ENCODE measurements at places on chromosomes 5 and 9.

DNA sequence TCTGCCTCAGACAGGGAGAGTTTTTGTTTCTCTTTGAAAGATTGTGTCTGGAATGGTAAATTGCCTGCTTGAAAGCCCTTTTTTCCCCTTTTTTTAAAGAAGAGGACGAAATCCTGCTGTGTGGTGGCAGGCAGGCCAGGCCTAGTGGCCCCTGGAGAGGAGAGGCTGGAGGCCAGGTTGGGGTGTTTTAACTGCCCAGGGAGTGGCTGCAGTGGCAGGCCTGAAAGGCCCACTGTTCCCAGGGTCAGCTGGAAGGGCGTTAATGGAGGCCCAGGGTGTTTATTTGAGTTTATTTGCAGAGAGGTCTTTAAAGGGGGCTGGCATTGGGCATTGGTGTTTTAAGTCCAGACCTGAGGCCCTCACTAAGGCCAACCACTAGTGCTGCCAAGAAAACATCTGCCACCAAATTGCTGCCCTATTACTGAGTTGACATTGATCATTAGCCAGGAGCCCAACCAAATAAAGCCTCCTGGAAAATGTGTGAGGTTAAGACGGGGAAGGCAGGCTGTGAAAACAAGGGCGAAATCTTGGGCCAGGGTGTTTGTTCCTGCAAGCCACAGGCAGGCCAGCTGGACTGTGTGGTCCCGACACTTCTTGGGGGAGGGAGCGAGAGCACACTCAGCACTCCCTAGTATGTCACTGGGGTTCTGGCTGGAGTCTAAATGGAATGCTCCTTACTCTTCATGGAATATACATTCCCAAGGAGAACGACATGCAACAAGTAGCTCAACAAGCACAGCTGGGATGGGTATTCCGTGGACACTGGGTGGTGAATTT lies 5.0 kb downstream of the JADE2 start:
- DNase-seq: no peak

- DNase-seq: no peak
Observed at GRCh38 chr5:116785106-116785505, 210.5 kb upstream of the SEMA6A start.

GRCh38 chr5:133801955-133802751 lies 166.3 kb downstream of the C5orf15 start:
- no peak for DNase-seq

DNA sequence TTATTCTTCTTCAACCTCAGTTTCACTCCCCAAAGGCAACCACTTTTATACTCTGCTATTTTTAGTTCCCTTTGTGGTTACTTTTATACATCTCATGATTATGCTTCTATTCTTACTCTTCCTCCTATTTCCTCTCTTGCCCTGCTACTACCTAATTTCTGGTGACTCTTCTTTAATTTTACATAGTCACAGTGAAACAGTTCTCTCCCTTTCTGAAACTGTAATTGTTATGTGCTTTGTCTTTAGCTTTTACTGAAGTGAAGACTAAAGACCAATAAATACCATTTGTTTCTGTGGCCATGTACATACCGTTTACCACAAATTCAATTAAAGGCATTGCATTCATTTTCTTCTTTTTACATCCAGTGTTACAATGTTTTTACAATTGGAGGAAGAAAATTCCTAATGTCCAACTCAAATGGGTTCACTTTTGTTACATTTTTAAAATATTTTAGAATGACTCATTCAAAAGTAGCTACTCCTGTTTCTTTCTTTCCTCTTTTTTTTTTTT lies 410.6 kb downstream of the PSAT1 start:
- DNase-seq: no peak

- DNase-seq: no peak
Observed at GRCh38 chr5:125199968-125200865, 453.8 kb upstream of the ZNF608 start.

GRCh38 chr9:37918665-37919170 lies 14.8 kb upstream of the SLC25A51 start:
- DNase-seq: no peak

DNA sequence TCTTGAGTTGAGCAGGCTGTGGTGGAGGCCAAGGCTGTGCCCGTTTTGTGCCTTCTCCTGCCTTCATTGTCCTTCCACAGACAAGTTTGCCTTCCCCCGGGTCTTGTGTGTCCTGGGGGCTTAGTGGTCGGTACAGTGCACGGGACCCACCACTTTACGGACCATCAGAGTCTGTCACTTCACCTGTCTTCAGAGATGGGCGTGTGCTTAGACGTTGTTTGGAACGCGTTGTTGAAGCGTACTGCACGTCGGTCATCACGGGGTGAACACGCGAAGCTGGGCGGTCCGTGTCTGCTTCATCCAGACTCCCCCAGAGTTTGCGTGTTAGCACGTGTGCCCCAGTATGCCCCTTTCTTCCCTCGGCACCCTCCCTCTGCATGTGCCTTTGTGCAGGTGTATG lies 24.8 kb downstream of the CEP72 start:
- no peak for DNase-seq

DNA sequence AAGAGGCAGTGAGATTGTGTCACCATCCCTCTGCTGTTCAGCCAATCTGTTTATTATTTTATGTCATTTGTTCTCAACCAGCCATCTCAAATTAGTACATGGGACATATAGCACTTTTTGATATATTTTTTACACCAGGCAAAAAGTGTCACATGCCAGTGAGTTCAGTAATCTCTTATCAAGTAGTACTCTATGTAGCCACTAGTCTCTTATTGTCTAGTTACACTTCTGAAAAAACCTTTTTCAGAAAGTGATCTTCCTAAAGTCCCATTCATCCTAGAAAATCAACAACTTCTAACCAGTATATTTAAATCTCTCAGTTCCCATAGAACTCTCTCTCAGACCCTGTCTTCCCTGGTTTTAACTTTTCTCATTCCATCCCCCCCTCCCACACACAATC lies 321.6 kb downstream of the FBXL17 start:
- no peak for DNase-seq

GRCh38 chr5:35023391-35024178 lies 24.2 kb downstream of the AGXT2 start:
- no peak for DNase-seq

GRCh38 chr5:36393656-36394428 lies 92.1 kb upstream of the RANBP3L start:
- DNase-seq: no peak

DNA sequence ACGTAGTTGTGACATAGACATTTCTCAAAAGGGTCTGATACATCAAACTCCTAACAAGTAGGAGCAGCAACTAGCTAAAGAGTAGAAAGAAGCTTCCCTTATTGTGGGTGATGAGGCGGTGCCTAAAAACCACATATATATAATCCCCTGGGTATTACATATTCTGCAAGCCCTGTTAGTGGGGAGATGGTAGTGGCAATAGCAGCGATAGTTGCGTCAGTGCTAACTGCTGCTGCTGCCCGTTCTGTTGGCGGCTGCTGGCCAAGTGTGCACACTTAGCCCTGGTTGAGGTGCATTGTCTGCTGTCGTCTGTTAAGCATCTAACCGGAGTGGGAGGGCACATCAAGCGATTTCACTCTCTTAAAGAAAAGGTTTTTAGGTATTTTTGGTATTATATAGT lies 35.8 kb downstream of the VLDLR start:
- no peak for DNase-seq

- DNase-seq: no peak
Observed at GRCh38 chr5:40397091-40397490, 282.6 kb upstream of the PTGER4 start.

DNA sequence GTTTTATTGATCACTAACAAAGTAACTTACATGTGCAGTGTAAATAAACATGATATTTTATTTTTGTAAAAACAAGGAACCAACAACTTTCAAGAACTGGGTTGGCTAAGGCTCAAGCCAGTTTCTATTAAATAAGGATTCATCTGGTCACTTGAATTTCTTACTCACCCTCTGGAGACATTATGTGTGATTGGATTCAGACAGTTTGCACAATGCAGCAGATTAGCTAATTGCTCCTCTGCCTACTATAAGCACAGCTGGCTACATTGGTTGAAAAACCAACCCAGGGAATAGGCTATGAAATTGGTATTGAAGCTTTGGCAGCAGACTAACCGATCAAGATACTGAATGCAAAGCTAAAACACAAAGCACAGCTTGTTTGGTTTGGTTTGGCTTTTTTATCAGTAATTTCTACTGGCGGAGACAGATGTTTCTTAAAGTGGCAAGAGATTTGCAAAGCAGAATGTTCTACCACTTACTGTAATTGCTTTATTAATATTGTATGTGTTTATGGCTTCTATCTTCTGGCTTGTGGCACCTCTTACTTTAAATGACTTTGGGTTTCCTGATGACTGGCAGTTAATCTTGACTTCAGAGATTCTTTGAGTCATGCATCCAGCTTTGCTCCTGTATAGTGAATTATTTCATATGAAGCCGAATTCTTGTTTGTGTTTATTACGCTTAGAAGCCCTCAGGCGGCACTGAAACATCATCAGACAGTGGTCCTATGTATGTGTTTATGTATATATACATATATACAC lies 231.5 kb downstream of the MPDZ start:
- no peak for DNase-seq

DNA sequence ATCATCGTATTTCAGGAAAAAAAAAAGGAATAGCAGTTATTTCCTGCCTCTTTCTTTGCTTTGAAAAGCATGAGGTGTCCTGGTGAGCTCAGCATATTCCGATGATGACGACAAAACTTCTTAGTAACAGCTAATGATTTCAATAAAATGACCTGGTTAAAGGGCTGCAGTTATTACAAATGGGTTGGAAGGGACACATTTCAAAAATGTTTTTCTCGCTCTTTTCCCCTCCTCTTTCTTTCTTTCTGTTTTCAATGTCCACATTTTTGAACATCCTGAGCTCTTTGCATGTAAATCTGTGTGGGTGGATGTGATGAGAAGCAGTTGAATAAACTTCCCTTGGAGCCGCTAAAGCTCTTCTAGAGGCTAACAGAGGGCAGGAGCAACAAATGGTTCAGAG lies 186.8 kb upstream of the SLC27A6 start:
- DNase-seq: no peak

GRCh38 chr5:158570502-158570901 lies 529.2 kb downstream of the EBF1 start:
- no peak for DNase-seq

- DNase-seq: no peak
Observed at GRCh38 chr5:169670769-169671525, 33.9 kb downstream of the DOCK2 start.

- no peak for DNase-seq
Observed at GRCh38 chr5:169081000-169081724, 219.8 kb downstream of the SLIT3 start.

DNA sequence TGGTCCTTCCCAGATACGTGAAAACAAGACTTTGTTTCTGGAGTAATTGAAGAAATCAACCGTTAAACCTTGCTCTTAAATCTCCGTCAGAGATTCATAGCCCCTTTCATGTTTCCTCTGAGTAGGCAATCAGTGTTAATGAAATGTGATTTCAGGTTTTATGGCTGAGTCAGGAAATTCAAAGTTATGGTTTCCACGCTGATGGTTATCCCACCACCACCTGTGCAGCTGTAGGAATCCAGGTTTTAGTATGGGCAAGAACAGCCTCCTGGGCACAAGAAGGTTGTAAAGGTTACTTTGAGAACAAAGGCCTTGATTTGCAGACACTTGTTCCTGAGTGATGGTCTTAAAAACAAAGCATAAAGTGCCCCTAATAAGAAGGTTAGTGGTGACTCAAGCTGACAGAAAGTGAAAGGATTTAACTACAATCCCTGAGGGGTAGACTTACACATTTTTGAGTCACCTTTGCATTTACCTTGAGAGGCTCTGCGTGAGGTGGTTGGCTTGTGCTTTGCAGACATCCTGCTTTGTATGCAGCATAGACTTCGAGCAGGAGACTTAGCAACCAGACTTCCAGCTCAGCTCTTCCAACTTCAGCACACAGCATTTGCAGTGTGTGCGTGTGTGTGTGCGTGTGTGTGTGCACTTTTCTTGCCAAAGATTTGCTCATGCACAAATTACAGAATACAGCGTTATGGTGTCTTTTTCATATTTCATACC lies 159.6 kb downstream of the TLE4 start:
- DNase-seq: no peak

GRCh38 chr9:126448865-126449577 lies 122.4 kb downstream of the MVB12B start:
- DNase-seq: no peak

- no peak for DNase-seq
Observed at GRCh38 chr5:163622799-163623198, 117.4 kb downstream of the MAT2B start.

GRCh38 chr9:18421391-18421790 lies 52.6 kb upstream of the ADAMTSL1 start:
- no peak for DNase-seq

GRCh38 chr9:110066929-110067716 lies 140.8 kb downstream of the C9orf152 start:
- no peak for DNase-seq

DNA sequence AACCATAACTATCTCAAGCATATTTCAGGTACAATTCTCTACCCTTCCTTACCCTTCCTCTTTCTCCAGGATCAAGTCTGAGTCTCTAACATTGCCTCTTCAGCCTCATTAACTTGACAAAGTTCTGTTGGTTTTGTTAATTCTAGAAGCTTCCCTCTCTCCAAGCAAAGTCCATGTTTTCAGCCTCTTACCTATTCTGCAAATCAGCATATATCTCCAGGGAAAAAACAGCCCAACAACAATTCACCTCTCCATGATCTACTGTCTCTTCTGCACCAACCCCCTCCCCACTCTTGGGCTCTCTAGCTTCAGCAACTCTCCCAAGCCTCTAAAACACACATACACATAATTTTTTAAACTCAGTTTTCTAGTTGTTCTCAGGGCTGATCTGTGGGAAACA lies 72.2 kb downstream of the LIX1 start:
- DNase-seq: no peak

DNA sequence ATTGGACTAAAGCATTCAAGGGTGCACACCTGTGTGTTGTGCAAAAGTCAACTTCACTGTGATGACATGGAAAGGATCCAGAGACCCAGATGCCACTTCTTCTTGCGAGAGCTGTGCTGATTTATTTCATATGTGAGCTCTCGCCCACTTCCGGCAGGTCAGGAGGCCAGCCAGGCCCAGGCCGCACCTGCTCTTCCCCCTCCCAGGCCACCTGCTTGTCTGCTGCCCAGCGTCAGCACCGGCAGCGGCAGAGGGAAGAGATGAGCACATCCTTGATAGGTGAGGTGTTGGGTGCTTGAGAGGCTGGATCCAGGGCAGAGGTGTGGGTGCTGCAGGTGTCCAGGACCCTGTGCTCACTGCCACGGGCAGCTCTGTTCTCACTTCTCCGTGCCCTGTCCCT lies 242.9 kb downstream of the FANCC start:
- no peak for DNase-seq

GRCh38 chr5:61813361-61813760 lies 481.3 kb downstream of the ZSWIM6 start:
- no peak for DNase-seq

- DNase-seq: no peak
Observed at GRCh38 chr9:137057545-137057944, 3.7 kb upstream of the ENTPD2 start.

GRCh38 chr9:116998305-116998704 lies 311.2 kb downstream of the TRIM32 start:
- no peak for DNase-seq

DNA sequence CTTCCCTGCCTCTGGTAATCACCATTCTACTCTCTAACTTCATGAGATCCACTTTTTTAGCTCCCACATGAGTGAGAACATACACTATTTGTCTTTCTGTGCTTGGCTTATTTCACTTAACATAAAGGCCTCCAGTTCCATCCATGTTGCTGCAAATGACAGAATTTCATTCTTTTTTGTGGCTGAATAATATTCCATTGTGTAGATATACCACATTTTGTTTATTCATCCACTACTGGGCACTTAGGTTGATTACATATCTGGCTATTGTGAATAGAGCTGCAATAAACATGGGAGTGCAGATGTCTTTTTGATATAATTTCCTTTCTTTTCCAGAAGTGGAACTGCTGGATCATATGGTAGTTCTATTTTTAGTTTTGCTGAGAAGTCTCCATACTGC lies 28.7 kb downstream of the SHOC1 start:
- no peak for DNase-seq

Data from NCI-H2107 (cell line).